ENCODE measurements at places on chromosomes 3 and 15.
A peak's percentile ranks its signal among the peaks of the same experiment; 100 is the strongest.

- no peak for DNase-seq
Measured at GRCh38 chr3:126057501-126057819, 26.5 kb downstream of the SLC41A3 start.

GRCh38 chr3:58051196-58051595 is 43.0 kb downstream of the FLNB start:
- DNase-seq, result no peak

DNA sequence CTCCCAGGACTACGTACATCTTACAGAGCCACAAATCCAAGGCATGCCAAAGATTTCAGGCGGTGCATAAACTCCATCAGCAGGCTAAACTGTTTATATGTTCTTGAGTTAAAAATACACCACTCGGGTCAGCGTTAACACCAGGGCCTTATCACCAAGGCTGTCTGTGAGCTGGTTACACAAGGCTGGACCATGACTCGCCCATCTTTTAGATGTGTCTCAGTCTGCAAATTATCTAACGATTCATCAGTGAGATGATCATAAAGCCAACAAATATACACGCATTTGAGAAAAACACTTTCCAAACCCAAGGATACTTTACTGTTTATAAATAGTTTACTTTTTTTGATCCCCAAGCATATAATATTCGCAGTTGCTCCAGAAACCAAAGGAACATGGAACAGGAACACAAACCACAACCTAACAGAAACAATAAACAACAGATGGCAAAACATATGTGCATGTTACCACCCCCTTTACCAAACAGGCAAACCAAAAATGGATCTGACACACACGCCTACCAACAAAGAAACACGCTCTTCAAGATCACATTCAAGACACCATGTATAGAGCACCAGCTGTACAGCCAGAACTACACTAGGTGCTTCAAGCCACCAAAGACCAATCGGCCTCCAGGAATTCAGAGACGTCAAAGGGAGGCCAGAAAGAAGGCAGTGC is 15.4 kb downstream of the LRIG1 start:
- no peak for DNase-seq

DNA sequence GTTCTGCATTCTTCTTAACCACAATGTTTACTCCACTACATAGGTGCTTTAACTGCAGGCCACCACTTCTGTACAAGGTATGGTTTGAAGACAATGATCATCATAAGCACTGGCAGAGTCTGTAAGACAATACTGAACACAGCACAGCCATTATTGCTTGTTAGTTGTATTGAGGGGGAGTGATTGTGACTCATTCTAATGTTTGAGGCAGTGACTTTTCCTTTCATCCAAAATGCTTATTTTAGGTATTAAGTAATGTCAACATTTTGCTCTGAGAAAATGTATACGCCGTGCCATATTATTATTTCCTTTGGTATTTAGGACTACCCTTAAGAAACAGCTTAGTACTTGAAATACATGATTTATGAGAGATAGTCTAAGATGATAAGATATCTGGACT is 618.2 kb upstream of the ZNF717 start:
- no peak for DNase-seq

- peak; percentile 91 for DNase-seq
Measured at GRCh38 chr3:46065294-46065705, 38.0 kb upstream of the XCR1 start.

DNA sequence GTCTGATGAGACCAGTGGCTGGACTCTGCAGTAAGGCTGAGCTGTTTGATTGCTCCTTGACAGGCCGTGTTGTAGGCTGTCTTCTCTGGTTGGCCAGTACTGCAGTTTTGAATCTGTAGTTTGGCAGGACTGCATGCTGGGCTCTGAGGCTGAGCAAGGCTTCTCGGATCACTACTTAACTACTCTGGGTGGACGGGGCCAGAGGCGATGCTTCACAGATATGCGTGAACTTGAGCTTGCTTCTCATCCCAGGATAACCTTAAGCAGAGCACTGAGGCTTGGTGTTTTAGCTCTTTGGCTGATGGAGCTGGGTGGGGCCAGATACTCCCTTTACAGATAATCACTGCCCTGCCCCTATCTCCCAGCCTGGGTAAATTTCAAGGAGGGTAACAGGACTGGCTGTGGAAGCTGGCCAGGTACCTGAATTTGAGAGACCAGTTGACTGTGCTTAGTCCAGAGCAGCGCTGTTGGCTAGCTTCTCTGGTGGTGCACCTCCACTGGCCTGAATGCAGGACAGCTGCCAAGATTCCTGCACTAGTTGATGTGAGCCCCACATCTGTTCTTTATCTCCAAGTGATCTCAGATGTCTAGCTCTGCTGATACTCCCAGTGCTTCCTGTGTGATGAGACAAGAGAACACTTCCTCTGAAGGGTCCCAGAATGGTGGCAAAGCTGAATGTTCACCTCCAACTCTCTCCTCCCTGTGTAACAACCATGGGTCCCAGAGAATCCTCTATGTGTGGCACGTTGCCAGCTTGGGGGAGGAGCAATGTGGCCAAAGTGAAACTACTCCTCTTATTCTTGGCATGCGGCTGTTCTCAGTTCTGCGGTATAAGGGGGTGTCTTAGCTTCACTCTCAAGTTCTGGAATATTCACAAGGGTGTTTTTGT is 37.9 kb downstream of the RPL39L start:
- peak; percentile 26 for DNase-seq

DNA sequence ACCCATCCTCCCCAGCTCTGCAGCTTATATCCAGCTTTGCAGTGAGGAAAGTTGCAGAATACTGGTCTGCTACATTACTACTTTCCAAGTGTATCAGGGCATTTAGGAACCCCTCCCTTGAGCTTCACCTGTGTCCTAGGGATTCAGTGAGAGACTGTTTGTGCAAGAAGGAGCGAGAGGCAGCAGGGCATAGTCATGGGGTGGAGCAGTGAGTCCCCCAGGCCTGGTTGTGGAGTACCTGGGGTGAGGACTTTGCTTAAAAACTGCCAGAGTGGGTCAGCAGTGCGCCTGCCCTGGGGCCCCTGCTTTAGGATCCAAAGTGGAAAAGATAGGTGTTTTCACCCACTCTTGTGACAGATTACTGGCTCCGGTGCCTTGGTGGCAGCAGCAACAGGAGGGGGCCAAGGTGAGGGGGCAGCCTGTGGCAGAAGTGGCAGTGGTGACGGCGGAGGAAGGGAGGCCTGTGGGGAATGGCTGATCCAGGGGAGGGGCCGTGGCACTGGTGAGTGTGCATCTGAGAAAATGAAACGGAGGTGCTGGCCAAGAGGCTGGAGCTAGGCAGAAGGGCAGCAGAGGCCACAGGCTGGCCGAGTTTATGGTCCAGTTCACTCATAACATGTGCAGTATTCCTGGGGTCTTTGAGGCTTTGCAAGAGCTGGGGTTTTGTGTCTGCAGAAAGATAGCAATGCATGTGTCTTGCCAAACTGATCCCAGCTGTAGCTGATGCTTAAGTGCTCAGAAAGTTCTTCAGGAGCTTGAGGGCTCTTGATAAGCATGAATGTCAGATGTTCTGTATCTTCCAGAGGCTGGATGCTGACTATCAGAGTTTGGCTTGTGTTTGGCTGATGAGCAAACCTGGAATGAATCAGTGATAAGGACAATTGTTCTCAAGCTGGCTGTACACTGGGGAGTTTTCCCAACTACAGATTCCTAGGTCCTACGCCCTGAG is 43.4 kb downstream of the GOLGA6A start:
- no peak for DNase-seq

GRCh38 chr3:12944849-12945248 is 103.5 kb upstream of the RPL32 start:
- DNase-seq, result no peak

DNA sequence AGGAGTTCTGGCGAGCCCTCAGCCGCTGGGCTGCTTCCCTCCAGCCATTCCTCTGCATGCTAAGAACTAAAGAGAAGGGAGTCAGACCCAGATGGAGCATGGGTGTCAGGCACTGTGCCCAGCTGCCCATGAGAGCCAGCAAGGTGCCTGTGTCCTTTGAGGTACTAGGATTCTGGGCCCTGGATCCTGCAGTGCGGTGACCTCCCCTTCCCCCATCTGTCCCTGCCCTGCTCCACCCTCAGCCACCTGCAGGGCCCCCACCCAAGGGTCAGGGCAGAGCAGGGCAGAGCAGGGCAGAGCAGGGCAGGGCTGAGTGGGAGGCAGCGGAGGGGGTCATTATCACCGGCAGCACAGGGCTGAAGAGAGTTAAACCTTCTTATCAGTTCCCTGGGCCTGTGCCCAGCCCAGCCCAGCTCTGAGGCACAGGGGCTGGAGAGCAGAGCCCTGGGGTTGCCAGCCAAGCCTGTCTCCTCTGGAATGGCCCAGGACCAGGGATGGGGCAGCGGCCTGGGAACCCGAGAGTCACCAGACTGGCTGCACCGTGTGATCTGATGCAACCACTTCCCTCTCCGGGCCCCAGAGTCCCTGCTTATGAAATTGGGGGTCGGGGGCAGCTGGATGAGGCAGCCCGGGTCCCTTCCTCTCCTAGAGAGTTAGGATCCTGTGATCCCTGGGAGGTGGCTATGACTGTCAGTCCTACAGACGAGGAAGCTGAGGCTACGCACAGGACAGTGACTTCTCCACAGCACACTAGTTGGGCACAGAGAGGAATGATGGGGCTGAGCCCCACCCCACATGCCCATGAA is 17.3 kb downstream of the ZDHHC19 start:
- no peak for DNase-seq

DNA sequence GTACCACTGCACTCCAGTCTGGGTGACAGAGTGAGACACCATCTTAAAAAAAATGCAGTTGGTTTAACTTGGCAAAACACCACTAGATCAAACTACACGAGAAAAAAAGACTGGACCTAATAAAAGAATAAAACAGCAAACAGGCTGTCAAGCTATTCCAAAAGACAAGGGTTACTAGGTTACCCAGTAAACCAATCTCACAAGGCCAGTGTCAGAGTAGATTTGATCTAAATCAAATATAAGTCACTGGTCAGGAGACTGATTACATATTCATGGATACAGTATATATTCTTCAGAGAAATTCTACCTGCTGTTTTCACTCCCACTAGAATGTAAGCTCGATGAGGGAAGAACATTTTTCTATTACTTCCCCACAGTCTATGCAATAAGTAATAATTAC is 2.5 kb upstream of the GANC start:
- no peak for DNase-seq

DNA sequence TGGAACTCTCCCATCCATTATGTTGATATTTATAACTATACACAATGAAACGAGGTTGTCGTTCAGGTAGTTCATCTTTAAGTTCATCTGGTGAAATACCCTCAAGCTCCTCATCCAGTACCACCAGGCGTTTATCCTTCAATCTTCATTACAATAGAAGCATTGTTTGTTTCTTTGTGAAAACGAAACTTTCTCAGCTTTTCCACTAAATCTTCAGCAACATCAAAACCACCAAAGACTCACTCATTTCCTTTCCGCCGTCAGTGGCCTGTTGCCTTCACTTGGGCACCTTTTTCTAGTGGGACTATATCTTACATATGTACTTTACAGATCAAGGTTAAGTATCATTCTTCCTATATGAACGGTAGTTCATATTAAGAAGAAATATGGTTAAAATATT is 44.1 kb upstream of the TFG start:
- peak; percentile 15 for DNase-seq

GRCh38 chr15:92930776-92931175 is 30.7 kb downstream of the CHD2 start:
- no peak for DNase-seq

- DNase-seq, result no peak
Measured at GRCh38 chr3:64022451-64023186, 675 bp downstream of the PSMD6 start.

- no peak for DNase-seq
Measured at GRCh38 chr3:126847061-126847460, 135.9 kb upstream of the PLXNA1 start.

- DNase-seq, result no peak
Measured at GRCh38 chr15:62782896-62783295, 259.7 kb upstream of the TPM1 start.

- DNase-seq, result no peak
Measured at GRCh38 chr3:41267975-41268640, 68.8 kb downstream of the CTNNB1 start.

GRCh38 chr3:52288674-52289073 is 1.0 kb downstream of the GLYCTK start:
- DNase-seq, result no peak

GRCh38 chr15:34470091-34470490 is 32.5 kb upstream of the GOLGA8A start:
- no peak for DNase-seq

DNA sequence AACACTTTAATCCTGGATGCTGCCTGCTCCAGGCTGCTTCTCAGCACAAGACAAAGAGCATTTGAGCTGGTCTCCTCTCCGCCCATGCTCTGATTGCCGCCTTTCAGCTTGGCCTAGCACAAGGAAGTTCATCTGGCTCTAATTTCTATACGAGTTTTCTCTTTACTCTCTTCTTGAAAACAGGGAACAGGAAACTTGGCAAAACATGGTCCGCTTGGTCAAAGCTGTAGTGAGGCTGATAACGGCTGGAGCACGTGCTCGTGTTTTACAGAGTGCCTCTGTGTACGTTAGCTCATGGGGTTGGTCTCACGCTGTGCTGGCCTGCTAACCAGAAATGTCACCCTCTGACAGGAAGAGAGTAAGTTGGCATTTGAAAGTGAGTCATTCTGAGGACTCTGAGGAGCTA is 19.2 kb downstream of the RARRES1 start:
- no peak for DNase-seq

GRCh38 chr3:137035631-137036030 is 77.8 kb downstream of the IL20RB start:
- no peak for DNase-seq

DNA sequence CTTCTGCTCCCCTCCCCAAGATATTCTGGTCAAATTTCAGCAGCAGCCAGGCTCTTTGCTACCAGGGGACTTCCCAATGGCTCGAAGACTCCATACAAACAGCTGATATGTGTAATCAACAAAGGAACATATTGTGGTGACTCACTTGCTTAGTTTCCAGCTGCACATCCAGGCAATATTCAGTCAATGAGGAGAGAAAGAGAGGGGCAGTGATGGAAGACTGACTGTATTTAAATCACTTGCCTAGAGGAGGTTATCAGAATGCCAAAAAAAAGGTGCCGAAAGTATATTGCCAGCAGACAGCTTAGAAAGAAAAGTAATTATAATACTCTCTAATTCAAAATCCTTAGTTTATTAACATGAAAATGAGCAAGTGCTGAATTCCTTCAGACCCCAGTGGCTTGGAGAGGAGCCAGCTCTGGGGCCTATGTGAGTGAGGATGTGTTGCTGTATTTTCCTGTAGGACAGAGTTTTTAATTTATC is 236.5 kb downstream of the LRTM1 start:
- DNase-seq, result no peak
